HAP-1 (cell line): ENCODE measurements at places on chromosomes 4 and X.
A peak's percentile ranks its signal among the peaks of the same experiment; 100 is the strongest.

DNA sequence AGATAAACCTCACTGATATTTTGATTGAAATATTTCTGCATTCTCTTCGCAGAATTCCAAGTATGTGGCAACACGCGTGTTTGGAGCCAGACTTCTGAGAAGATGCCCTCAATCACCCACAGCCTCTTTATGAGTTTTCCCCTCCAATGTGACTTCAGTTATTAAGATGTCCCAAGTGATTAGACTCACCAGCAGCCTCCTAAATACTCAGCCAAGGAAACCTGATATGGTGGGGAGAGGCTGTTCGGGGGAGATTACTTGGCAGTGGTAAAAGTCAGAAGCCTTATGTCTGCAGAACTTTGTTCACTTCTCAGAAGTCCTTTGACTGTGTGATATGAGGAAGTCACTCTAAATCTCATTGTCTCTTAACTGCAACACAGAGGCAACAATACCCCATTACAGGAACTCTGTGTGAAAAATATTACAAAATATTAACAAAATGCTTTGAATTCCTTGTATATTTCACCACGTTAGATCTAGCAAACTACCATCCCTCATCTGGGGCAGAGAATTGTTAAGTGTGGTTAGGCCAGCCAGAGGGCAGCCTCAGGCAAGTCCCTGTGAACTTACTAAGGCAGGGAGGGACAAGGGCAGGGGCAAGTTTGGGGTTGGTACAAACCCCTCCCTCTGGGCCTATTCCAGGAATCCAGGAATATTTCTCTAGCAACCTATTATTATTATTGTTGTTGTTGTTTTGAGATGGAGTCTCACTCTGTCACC is 151.4 kb upstream of the USP9X start:
- peak; percentile 60 for DNase-seq

GRCh38 chr4:51884055-51884454 is 41.1 kb downstream of the DCUN1D4 start:
- no peak for DNase-seq

GRCh38 chr4:181949704-181950312 is 293.4 kb upstream of the TENM3 start:
- DNase-seq: no peak

GRCh38 chr4:181528570-181529184 is 714.5 kb upstream of the TENM3 start:
- DNase-seq: peak; percentile 81

GRCh38 chr4:77126809-77127208 is 30.2 kb upstream of the CCNG2 start:
- DNase-seq: no peak

DNA sequence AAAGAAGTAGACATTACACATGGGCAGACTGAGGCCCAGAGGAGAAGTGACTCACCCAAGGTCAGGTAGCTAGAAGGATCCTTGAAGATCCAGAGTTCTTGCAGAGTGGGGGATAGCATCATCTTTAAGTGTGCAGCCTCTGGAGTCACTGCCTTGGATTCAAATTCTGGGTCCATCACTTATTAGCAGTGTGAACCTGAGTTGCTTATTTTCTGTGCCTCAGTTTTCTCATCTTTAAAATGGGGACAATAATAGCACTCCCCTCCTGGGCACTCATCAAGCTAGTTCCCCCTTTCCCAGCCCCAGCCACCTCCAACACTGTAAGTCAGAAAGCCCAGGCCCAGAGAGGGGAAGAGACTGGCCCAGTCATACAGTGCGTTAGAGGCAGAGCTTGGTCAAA is 141.8 kb upstream of the PJA1 start:
- DNase-seq: no peak

- DNase-seq: peak; percentile 10
Observed at GRCh38 chr4:79576429-79576753, 168.4 kb upstream of the GK2 start.

- no peak for DNase-seq
Observed at GRCh38 chr4:56656346-56656643, 24.8 kb downstream of the HOPX start.

GRCh38 chrX:108131471-108131870 is 39.9 kb downstream of the ATG4A start:
- no peak for DNase-seq

DNA sequence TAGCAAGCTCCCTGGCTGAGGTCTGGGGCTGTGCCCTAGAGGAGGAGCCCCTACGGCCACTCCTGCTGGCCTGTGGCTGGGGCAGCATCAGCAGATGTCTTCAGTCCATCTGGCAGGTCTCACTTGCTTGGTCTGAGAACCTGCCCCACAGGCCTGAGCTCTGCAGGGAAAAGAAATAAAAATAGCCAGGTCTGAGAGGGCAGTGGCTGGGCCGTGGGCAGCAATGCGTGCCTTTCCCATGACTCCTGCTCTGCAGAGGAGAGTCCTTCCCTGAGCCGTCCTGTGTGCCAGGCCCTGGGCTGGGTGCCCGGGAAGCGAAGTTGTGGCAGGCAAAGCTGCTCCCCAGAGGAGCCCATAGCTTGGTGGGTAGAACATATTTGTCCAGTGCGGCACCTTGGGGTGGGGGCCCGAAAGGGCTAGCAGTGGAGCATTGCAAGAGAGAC is 11.3 kb upstream of the KIAA0232 start:
- DNase-seq: no peak

GRCh38 chr4:112329672-112330375 is 32.7 kb downstream of the ALPK1 start:
- no peak for DNase-seq

DNA sequence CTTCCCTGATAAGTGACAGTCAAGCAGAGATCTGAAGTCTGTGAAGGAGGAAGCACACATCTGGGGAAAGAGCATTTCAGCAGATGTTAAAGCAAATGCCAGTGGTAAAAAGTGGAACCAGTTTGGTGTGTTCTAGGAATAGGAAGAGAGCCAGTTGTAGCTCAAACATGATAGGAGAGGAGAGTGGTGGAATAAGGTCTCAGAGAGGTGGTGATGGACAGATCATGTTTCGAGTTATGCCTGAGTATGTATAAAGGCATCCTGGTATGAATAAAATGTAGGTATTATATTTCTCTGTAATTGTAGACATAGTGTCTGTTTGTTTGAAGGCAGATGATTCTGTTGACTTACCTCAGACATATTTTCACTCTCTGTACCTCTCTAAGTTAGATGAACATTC is 89.1 kb downstream of the LARP7 start:
- DNase-seq: no peak
